NCI-H2107 (cell line): ENCODE measurements at places on chromosomes 7 and 10.

DNA sequence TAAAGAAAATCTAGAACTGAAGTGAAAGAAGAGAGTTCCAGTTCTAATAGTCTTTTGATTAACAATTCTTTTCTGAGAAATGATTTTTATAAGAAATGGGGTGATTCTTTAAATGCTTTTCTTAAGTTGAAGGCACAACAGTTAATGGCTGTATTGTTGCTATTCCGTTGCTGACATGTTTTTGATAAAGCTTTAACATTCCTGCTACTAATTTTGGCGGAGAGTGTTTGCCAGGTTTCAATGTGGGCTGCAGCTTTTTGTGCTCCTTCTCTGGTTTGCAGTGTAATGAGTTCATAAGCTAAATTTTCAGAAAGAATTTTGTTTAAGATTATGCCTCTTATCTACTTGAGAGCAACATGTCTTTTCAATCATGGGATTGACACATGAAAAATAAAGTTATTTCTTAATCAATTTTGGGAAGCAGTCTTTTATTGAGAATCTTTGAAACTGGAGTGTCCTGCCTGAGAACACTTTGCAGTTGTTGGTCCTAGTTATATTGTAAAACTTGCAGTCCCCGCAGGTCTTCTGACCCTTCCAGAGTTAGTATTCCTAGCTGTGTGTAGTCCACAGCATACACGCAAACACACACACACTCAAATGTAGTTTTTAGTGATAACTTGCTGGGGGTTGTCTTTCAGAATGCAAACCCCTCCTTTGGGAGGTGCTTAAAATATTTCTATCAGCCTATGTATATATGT, 56.7 kb downstream of the COL17A1 start:
- DNase-seq = no peak

- DNase-seq = no peak
Measured at GRCh38 chr10:14486777-14487487, 156.2 kb upstream of the FRMD4A start.

DNA sequence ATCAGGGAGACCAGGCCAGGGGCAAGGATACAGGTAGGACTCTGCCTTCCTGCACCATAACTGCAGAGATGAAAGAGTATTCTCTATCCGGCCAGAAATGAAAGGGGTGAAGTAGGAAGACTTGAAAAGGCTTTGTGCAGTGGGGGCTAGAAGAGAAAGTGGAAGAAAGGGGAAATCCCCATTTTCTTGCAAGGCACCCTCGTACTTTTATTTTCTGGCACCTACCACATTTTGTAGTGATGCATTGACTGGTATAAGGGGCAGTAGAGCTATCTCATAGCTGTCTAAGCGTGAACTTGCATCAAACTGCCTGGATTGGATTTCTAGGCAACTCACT, 752 bp upstream of the CAMK2G start:
- DNase-seq = no peak

GRCh38 chr10:119705434-119705831, 20.4 kb upstream of the INPP5F start:
- DNase-seq = no peak

- no peak for DNase-seq
Measured at GRCh38 chr10:24857031-24857725, 95.2 kb downstream of the PRTFDC1 start.

DNA sequence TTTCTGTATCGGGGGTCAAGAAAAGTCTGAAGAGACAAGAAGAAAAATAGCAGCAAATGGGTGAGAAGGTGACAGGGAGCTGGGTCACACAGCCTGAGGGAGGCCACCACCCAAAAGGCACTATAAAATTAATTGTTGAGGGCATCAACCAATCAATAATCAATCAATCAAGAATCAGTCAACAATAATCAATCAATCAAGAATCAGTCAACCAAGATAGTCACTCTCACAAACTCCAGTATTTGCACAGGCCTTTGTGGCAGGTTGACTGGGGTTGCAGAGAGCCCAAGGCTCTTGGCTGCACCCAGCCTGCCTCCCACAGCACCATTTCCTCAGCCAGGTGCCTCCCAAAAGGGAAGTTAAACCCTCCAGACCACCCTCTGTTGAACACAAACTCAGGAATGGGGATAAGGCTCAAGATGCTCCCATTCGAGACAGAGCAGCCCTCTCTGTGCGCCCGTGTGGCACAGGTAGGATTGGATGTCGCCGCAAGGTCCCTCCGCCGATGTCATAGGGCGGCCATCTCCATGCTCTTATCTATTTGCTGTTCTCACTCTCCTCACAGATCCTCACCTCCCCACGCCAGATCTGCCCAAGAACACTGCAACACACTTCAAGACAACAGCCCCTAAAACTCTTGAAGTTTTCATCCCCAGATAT, 64.0 kb downstream of the TNS3 start:
- DNase-seq = no peak

DNA sequence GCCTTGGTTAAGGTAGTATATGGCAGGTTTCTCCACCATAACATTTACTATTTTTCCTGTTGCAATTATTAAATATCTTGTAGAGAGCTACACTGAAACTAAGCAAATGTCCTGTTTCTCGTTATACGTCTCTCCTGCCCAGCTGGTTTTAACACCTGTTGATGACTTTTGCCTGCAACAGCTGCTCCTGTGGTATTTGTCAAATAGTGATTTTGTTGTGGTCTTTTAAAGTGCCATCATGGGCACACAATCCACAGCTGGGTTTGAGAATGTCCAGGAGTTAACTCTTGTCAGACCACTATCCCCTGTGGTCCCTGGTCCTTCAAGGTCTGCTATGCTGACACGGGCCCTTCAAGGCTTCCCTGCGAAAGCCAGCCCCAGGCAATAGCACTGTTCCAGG, 24.9 kb upstream of the SEC61G start:
- DNase-seq = no peak

GRCh38 chr10:6595499-6595898, 15.4 kb upstream of the PRKCQ start:
- no peak for DNase-seq

DNA sequence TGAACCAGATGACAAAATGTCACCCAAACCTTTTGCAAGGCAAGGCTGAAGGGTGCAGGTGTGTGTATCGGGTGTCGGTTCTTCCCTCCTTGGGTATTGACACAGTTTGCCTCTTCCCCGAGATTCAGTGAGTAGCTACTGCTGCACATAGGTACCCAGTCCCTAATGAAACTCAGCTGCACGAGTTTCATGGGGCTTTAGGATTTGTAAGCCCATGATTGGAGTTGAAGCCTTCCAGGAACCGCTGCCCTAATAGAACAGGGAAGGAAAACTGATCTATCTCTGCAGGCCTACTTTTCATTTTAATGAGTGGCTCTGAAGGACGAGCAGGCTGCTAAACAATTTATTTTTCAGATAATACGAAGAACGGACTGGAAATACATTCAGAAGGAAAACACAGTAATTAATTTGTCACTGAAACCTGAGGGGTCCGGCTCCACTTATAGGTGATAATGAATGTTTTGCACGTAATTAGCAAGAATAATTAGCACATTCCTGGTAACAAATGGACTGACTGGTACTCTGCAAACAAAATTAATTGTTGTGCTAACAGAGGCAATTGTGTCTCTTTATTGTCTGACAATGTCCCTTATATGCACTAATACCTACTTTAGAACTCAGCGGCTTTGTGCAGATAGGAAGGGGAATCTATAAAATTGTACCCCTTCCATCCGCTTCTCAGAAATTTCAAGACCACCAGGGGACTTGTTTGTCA, 49.6 kb upstream of the FZD8 start:
- no peak for DNase-seq

DNA sequence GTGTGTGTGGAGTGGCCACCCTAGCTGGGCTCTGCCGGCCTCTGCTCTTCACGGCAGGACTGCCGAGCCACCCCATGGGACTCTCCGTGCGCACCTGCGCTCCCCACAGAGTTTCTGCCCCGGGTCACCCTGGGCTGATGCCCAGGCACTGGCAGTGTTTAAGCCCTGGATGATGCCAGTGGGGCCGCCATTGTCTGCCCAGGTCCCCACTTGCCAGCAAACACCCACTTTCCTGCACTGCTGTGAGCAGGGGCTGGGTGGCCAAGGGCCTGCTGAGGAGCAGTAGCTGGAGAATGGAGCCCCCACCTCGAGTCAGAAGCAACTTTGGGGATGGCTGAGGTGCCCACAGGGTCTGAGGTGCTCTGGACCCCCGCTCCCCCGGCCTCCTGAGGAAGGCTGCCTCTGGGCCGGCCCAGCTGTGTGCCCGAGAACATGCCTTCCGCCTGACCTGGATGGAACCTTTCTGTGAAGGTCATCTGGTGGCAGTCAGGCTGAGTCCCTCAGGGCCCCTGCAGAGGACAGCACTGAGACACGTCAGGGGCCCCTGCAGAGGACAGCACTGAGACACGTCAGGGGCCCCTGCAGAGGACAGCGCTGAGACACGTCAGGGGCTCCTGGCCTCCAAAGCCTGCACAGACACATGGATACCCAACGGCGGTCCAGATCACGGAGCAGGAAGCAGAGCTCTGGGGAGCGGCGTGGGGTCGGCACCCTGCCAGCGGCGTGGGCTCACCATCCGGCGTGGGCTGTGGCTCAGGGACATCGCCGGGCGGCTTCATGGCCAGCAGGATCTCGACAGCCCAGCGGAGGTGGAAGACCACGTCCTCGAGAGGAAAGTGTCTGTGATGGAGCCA, 62.0 kb downstream of the CFAP46 start:
- DNase-seq = no peak

- DNase-seq = no peak
Measured at GRCh38 chr10:15609246-15609645, 110.5 kb downstream of the ITGA8 start.

DNA sequence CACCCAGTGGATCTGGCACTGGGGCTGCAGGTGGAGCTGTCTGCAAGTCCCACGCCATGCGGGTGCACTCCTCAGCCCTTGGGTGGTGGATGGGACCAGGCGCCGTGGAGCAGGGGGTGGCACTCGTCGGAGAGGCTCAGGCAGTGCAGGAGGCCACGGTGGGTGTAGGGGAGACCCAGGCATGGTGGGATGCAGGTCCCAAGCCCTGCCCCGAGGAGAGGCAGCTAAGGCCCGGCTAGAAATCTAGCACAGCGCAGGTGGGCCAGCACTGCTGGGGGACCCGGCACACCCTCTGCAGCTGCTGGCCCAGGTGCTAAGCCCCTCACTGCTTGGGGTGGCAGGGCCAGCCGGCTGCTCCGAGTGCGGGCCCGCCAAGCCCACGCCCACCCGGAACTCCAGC, 25.7 kb downstream of the HTR7 start:
- DNase-seq = no peak

DNA sequence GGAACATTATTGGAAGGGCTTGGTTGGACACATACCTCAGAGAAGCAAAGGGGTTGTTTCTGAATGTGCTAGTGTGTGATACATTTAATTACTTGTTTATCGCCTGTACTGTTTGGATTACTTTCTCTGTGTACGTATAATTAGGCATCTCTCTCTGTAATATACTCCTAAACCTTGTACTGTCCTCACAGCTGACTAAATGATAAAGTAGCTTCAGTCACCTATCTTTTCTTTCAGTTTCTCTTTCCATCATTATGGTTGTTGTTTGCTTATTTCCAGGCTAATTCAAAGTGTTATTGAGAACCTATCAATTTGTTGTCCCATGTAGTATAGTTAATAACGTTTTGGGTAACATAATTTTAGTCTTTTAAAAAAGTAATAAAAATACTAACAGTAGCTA, 34.0 kb downstream of the MXI1 start:
- no peak for DNase-seq

DNA sequence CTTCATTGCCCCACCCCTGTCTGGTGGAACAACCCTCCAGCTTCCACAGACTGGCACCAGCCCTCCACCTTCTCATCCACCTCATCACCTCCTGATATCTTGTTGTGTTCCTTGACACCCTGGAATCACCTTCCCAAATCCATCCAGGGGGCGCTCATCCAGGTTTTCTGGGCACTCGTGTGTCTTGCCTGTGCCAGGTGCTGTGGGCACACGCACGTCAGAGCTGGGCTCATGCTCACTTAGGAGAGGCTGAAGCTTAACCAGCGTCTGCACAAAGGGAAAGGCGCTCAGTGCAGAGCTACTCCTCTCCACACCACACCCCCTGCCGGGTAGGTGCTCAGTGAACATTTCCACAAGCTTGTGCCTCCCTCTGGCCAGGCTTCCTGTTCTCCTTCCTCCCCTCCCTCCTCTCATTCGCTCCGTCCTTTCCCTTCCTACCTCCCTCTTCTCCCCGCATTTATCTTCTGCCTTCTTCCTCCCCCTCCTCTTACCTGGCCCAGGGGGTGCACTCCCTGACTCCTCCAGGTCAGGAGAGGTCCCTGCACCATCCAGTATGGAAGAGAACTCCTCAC, 4.8 kb downstream of the ADCYAP1R1 start:
- DNase-seq = no peak

- DNase-seq = no peak
Measured at GRCh38 chr10:35559416-35559815, 45.7 kb upstream of the GJD4 start.

- no peak for DNase-seq
Measured at GRCh38 chr10:33697016-33697415, 362.5 kb upstream of the NRP1 start.

- DNase-seq = no peak
Measured at GRCh38 chr10:84342584-84342983, 14.2 kb downstream of the CCSER2 start.

DNA sequence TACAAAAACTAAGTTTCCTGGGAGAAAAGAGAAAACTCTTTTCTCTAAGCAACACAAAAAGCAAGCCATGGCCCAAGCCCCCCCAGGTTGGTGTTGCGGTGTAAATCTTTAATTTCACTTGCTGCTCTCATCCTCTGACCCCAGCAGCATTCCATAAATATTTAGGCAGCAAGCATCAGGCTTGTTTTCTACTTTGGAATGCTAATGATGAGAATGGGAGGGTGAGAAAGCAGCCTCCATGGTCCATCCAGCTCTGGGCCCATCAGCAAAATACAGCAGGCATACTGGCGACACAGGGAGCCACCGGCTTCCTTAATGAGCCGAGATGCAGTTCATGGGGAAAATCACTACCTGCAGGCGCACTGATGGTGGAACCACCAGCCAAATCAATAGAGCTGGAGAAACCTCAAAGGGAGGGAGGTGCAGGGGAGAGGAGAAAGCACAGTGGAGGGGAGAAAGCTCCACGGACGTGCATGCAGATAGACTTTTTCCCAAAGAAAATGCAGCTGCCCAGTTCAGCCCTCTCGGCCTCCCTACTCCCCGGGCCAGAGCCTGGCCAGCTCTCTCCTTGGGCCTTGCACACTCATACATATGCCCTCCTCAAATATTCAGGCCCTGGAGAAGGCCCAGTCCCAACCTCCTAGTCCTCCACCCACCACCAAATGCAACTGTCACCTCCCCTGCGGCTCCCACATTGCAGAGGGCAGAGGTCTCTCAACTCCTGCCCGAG, 131.9 kb downstream of the GRID1 start:
- DNase-seq = no peak

GRCh38 chr10:82037076-82037475, 162.1 kb downstream of the NRG3 start:
- DNase-seq = no peak

- no peak for DNase-seq
Measured at GRCh38 chr10:117242463-117242832, 1.5 kb downstream of the SLC18A2 start.

GRCh38 chr7:47579458-47579857, 2.5 kb downstream of the TNS3 start:
- no peak for DNase-seq

- DNase-seq = no peak
Measured at GRCh38 chr10:94093286-94093905, 99.7 kb downstream of the PLCE1 start.
